ENCODE measurements at places on chromosomes 13 and 19. TPM values are rescaled to one million over a fixed set of nuclear protein-coding genes. Genes with fewer than 3 reads are reported as not detected.

The ZNF229 gene
- total RNA-seq, result 12.6 TPM

The FGF9 gene
- not detected for total RNA-seq

The NRTN gene
- total RNA-seq, result not detected

The ZNF471 gene
- 0.97 TPM for total RNA-seq

The CYP2A6 gene
- not detected for total RNA-seq

The CEACAM4 gene
- total RNA-seq, result not detected

The ACP7 gene
- under 0.01 TPM for total RNA-seq

The SPACA4 gene
- not detected for total RNA-seq

The POSTN gene
- total RNA-seq, result 4.4 TPM

The RELB gene
- 8.8 TPM for total RNA-seq

The FKRP gene
- 13.8 TPM for total RNA-seq

The ZNF540 gene
- total RNA-seq, result 0.15 TPM

The PTBP1 gene
- total RNA-seq, result 220 TPM

The PABPC3 gene
- under 0.01 TPM for total RNA-seq

The CERS1 gene
- total RNA-seq, result 2.0 TPM

The MISP gene
- not detected for total RNA-seq

The IL11 gene
- total RNA-seq, result 2.6 TPM

The ESD gene
- 76.7 TPM for total RNA-seq

The RYR1 gene
- total RNA-seq, result 0.61 TPM

The KLHL1 gene
- not detected for total RNA-seq

The ACP5 gene
- total RNA-seq, result not detected

The APOC4 gene
- total RNA-seq, result not detected

The CEACAM8 gene
- not detected for total RNA-seq

The OR1I1 gene
- not detected for total RNA-seq
